Small intestine (tissue), 16 donors: ENCODE measurements at places on chromosomes 6 and 20. TPM values are rescaled to one million over a fixed set of nuclear protein-coding genes. Genes with fewer than 3 reads are reported as not detected.

SS18L1 gene
- polyA plus RNA-seq: 13.0 TPM

BHLHE23 gene
- polyA plus RNA-seq: not detected

FNDC11 gene
- not detected for polyA plus RNA-seq

MMUT gene
- 18.0 TPM for polyA plus RNA-seq

NMBR gene
- not detected for polyA plus RNA-seq

ASIP gene
- 3.8 TPM for polyA plus RNA-seq

PGC gene
- 51.3 TPM for polyA plus RNA-seq

ADGRF4 gene
- 6.0 TPM for polyA plus RNA-seq

ZCCHC3 gene
- polyA plus RNA-seq: 8.9 TPM

RAET1L gene
- polyA plus RNA-seq: not detected

SLC24A3 gene
- polyA plus RNA-seq: 4.0 TPM

PRR18 gene
- 0.45 TPM for polyA plus RNA-seq

CPXM1 gene
- polyA plus RNA-seq: not detected

ARMC12 gene
- polyA plus RNA-seq: 2.5 TPM

ARMH2 gene
- not detected for polyA plus RNA-seq

ERMARD gene
- polyA plus RNA-seq: 55.9 TPM

SYTL3 gene
- 5.1 TPM for polyA plus RNA-seq

PSORS1C1 gene
- polyA plus RNA-seq: 7.8 TPM

SEL1L2 gene
- not detected for polyA plus RNA-seq

FAXC gene
- polyA plus RNA-seq: not detected

TP53RK gene
- 10.8 TPM for polyA plus RNA-seq

TXLNB gene
- polyA plus RNA-seq: 0.54 TPM

C20orf141 gene
- polyA plus RNA-seq: not detected

SPAG4 gene
- polyA plus RNA-seq: 0.96 TPM
